ENCODE measurements at places on chromosomes 12 and 14.

DNA sequence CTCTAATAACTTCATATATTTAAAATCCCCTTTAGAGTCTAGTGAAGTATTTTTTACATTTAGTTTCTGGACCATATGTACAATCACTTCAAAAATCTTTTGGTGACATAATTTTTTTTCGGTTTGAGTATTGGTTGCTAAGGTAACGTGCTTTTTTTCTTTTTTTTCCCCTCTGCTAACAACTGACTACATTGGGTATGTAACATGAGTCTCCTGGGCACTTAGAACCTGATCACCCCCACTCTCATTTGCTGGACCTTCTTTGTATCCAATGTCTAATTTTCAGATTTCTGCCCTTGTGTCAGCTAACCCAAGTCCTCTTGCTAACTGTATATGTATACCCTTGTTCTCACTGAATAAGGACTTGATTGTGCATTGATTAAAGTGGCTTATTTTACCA, 592.9 kb upstream of the FLRT2 start:
- no peak for DNase-seq

GRCh38 chr14:63388766-63389431, 70.2 kb upstream of the GPHB5 start:
- DNase-seq = peak; percentile 48

- DNase-seq = no peak
Observed at GRCh38 chr12:30457621-30458289, 237.9 kb downstream of the IPO8 start.

DNA sequence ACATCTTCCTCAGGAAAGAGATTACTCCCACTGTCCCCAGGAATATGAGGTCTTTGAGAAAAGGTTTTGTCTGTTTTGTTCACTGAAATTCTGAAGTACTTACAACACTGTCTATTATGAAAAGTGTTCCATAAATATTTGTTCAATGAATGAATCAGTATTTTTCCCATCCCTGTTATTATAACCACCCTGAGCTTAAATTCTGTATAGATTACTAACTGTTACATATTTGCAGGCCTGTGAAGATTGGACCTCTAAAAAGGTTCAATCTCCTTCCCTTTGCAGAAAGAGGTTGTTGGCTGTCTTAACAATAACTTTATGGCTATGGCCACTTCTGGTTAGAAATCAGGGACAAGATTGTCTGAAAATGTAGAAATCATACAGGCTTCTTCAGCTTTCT, 174.5 kb upstream of the NPAS3 start:
- no peak for DNase-seq

GRCh38 chr12:15152868-15153267, 68.3 kb downstream of the RERG start:
- DNase-seq = no peak

DNA sequence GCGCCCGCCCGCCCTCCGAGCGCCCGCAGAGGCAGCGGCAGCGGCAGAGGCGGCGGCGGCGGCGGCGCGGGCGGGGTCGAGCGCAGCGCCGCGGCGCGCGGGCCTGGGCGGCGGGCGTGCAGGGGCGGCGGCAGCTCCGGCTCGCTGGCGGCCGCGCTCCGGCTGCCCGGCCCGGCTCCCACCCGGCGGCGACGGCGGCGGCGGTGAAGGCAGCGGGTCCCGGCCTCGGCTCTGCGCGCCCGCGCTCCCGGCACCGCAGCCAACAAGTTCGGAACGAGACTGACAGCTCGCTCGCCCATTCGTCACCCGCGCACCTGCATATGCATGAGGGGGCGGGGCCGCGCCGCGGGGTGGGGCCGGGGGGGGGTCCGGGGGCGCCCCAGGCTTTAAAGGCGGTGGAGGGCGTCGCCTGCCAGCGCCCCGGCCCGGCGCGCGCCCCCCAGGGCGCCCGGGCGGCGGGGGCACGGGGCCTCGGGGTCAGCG, at the start of gene JAG2:
Gene JAG2, minus strand, starts transcription at position 281 of the 483 bp plus-strand sequence. CDS start 356 bp downstream, outside the sequence.
- DNase-seq = peak; percentile 62

DNA sequence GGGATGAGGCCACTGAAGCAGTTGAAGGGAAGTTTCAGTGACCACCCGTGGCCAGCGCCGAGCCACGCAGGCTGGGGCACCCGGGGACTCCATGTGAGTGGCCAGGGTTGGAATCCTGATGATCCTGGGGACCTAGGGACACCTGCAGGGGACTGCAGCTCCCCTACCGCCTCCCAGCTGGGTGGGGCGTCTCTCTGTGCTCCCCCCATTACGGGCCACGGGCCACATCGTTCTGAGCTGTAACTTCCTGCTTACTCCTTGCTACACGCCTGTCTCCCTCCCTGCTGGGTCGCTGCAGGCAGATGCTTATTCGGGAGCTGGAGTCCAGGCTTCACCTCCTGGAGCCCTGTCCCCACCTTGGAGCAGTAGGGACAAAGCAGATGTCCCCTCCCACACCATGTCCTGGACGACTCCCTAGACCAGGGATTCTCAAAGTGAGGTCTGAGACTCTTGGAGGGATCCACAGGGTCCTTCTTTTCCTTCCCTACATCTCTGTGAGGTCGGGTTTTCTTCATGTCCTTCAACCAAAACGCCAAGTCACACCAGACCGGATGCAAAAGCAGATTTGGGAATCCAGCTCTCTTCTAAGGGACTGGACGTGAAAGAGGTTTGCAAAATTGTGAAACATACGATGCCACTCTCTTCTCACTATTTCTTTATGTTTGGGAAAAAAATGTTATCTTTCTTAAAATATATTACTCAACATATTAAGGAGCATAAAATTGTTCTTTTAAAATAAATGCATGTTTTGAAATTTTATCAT, 85.9 kb upstream of the NCOR2 start:
- no peak for DNase-seq

- no peak for DNase-seq
Observed at GRCh38 chr12:95516757-95517156, 34.5 kb downstream of the USP44 start.

- no peak for DNase-seq
Observed at GRCh38 chr12:105220150-105220928, 15.6 kb downstream of the APPL2 start.

DNA sequence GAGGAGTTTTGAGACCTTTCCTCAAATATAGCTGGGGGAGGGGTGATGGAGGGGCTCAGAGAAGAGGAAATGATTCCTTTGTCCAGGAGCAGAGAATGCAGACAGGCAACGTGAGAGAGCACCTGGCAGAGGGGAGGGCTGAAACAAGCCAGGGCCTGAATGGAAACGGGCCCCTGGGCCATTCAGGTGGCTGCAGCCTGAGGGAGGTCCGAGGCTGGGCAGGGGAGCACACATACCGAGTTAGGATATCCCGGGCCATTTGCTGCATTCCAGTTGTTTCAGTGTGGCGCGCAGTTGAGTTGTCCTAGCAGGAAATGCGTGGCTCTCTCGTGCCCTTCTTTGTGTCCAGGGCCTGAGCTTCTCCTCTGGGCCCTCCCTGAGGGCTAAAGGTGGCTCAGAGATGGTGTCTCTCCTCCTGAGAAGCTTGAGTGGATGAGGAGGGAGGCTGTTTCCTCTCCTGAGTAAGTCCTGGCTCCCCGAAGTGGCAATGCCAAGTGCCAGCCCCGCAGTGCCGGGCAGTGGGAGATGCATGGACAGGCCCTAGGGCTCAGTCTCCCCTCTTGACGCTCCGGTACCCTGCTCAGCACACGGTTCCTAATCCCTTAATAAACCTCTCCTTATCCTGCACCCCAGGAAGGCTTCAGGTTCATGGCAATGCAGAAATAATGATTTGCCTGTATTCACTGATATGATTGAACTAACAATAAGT, 85.5 kb upstream of the VRK1 start:
- no peak for DNase-seq

GRCh38 chr12:14772946-14773345, 30.3 kb downstream of the WBP11 start:
- no peak for DNase-seq

- DNase-seq = no peak
Observed at GRCh38 chr12:107474639-107475539, 210.7 kb upstream of the PWP1 start.

GRCh38 chr12:32015036-32015435, 55.8 kb downstream of the RESF1 start:
- no peak for DNase-seq

- DNase-seq = no peak
Observed at GRCh38 chr12:101498252-101498651, 23.1 kb downstream of the SPIC start.

DNA sequence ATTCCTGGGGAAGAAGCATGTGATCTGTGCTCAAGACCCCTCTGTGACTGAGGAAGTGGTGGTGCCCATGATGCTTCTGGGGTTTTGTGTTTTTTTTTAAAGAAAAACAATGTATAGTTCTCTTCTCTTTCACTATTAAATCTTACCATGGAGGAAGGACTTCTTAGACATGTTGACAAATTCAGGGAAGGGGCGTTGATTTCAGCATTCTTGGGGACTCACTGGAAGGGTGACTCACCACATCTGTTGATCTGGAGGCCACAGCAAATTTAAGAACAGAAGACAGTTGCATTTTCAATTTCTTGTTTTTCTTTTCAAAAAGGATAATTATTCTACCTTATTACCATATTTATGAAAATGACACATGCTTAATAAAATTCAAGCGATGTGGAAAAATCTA, 152.9 kb upstream of the RTL1 start:
- no peak for DNase-seq

DNA sequence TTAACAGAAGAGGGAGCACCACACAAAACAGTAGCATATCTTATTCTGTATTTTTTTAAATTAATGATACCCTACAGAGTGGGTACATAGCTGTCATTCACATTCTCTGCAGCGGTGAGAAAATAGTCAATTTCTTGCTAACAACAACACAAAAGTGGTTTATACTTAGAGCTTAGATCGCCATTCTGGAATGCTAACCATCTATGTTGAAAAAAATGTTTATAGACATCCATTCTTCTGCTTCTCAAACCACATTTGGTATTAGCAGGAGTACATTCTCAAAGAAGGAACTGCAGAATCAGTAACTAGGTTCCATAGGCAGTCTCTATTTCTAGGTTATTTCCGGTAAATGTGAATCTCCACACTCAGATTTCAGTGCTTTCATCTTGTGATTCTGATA, 185.9 kb downstream of the PPFIA2 start:
- DNase-seq = no peak

DNA sequence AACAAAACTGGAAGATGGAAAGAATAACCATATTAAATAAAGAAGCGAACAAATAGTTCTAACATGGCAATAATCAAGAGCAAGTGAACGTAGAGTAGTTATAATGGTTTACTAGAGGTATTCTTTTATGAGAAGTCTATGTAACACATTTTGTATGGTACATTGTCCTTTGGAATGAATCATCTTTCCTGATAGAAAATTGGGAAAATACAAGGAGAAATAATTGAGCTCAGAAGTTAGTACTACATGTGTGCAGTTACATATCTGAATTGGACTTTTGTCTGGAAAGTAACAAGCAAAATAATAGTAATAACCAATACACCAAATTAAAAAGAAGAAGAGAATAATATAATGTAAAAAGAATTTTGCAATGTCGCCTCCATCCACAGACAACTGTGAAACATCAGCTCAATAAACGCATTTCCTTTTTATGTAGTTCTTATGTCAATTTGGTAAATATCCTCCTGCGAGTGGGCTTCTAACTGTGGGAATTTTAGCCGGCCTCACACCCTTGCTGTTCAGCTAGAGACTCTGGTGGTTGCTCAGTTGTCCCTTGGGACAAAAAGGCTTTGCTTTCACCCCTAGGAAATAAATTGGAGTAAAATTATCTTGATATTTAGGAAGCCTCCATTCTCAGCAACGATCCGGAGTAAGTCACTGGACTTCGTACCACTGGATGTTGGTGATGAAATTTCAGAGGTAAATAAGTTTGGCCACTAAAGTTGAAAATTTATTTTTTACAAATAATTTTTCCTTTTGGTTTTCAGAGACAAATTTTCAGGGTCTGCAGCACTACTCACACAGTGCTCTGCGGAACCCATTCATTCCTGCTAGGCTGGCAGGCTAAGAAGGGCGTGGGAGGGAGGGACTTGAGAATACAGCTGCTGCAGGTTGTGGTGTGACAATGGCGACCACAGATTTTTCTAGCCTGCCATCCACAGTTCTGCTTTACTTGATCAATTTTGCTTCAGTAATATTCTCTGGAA, 1.1 kb upstream of the TUBA1A start:
- no peak for DNase-seq
